LHCN-M2 (cell line): ENCODE measurements at places on chromosomes 5 and 9.

- DNase-seq, result no peak
These were observed 2.4 kb downstream of the SYK start for GRCh38 chr9:90803860-90804593.

DNA sequence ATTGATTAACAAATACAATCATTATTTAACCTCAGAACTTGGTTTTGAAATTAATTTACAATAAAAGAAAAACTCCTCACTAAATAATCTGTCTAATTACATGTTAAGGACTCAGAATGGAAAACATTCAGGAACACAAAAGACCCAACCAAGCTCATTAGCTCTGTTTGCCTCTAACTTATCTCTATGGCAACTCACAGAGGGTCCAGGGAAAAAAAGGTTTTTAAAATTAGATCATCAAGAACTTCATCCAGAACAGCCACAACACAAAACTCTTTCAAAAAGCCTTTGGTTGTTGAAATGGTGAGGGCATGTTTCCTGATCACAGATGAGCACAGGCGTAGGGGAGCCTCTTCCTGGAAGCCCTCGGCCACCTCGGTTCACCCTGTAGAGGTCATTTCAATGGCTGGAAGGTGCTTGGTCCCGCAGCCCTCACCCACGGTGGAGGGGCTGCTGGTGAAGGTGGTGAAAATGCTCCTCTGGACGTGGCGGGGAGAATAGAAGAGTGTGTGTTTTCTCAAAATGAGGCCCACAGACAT lies 17.2 kb upstream of the TCF7 start:
- DNase-seq, result no peak

- no peak for DNase-seq
These were observed 10.5 kb upstream of the TRAF1 start for GRCh38 chr9:120937127-120937526.

DNA sequence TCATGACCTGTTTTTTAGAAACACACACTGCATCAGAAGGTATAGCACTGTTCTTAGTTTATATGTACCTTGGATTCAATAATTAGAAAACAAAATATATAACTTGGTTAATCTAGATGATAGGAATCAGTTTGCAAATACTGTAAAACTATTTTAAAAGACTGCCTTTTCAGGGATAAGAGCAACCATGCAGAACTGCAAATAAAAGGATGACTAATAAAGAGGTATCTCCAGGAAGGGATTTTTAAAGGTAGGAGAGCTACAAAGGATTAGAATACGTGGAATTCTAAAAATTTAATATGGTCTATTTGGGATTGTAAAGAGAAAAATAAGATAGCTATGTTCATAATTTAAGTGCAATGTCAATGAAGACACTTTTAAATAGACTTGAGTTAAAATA lies 9.4 kb downstream of the GABRA1 start:
- DNase-seq, result no peak

DNA sequence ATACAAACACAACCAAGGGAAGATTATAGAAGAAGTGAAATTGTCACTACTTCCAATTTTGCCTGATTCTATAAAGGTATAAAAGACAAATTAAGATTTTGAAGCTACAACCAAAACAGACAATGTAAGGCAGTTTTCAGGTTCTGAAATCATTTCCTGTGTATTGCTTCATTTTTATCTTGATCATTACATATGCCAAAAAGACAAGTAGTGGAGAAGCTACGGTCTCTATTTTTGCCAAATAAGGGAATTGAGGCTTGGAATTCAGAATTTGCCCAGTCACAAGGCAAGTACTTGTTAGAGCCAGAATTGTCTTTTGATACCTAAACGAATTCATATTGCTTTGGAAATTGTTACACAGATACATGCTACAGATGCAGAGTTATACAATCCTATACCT lies 20.6 kb downstream of the EDIL3 start:
- no peak for DNase-seq

DNA sequence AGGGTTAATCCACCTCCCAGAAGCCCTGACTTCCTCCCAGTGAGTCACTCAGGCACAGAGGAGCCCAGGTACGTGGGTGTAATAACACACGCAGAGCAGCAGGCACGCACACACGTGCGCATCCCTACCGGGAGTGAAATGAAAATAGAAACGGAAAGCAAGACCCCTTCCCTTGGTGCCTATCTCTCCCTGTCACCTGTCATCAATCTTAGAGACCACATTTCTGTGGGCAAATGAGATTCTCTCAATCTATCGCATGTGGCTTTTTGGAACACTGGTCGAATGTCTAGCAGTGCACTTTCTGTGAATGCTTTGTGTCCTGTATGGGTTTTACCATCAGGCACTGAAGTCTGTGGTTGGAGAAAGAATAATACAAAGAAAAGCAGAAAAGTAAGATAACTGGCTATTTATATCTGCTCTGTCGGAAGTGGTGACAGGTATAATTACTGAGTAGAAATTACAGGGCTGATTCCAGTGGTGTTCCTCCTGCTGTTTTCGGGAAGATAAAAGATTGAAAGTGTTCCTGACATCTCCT lies 137.7 kb upstream of the GRIA1 start:
- peak; percentile 14 for DNase-seq

DNA sequence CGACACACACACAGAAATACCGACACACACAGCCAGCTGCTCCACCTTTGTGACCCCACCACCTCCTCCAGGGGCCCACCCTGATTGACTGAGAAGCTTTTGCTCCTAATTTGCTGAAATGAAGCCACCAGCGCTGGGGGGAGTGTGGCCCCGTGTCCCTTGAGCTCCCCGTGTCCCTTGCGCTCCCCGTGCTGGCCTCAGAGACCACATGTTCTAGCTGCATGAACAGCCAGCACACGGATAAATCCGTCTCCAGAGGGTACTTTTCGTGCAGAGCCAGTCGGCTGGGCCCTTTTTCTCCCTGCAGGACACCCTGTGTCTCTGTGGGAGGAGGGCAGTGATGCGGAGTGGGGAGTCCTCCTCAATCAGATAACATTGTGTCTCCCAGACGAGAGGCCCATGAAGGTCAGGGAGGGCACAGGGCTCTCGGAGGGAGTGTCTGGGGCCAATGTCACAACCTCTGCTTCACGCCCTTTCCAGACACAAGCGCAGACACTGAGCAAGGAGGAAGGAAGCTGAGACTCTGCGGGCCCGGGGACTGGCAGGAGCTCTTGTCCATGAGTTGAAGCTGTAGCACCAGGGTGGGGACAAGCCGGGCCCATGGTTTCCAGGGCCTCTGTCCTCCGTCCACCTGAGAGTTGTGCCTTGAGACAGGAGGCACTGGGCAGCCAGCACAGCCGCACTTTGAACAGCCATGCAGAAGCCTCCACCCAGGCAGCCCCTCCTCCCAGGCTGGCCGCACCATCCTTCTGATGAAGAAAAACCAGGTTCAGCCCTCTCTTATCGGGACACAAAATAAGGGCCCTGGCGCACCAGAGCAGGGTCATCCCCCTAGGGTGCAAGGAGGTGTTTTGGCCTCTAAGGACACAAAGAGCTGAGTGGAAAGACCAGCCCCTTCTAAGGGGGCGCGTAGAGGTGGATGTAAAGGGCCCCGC lies 36.4 kb upstream of the SLC6A19 start:
- no peak for DNase-seq

DNA sequence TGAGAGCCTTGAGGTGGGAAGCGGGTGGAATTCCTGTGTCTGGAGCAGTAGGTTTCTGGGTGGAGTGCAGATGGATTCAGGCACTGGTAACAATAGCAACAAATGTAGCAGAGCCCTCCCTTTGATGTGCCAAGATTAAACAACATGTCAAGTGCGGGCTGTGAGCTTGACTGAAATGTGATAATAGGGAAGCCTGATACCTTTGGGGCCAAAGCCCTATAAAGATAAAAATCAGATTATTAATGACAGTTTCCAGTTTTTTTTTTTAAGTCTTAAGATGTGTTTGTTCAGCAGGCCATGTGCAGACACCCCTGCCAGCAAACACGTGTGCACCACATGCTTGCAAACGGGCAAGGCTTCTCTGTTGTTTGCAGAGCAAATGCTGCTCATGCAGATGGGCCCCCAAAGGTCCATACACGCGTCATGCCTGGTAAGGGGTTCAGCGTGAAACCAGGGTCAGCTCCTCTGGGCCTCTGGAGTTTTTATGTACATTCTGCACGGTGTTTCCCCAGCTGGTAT lies 193.2 kb downstream of the GADD45G start:
- no peak for DNase-seq

- DNase-seq, result no peak
These were observed 171.1 kb downstream of the KDM4C start for GRCh38 chr9:6928863-6929262.

- no peak for DNase-seq
These were observed 221.5 kb upstream of the MPDZ start for GRCh38 chr9:13501018-13501417.

DNA sequence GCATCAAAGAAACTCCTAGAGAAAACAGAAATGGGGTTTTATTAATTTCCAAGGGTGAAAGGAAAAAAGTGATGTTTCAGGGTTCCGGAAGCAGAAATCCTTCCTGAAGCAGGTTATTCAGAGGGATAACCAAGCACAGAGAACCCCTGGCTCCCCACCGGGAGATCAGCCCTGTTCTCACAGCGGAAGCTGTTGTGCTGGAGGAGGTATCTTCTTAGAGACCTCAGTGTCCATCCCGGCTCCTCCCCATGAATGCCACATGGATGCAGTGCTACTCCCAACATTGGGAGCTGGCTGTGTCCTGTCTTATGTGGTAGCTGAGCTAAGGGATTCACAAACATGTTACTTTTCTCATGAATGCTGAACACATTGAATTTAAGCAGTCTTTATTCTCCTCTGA lies 80.9 kb upstream of the IRX2 start:
- DNase-seq, result no peak

DNA sequence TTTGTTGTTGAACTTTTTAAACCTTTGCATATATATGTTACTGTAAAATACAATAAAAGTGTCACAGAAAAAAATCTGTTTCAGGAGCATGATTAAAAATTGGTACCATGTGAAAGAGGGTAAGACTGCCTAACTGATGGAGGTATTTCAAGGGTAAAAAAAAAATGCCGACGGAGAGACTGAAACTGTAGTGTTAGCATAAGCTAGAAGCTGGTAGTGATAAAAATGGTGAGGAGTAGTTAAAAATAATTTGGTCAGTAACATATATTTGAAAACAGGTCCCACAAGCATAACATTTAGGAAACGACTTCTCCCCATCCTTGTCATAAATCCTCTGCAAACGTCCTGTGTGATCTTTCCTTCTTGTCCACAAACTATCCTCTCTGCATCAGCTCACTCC lies 64.7 kb downstream of the MEF2C start:
- no peak for DNase-seq

DNA sequence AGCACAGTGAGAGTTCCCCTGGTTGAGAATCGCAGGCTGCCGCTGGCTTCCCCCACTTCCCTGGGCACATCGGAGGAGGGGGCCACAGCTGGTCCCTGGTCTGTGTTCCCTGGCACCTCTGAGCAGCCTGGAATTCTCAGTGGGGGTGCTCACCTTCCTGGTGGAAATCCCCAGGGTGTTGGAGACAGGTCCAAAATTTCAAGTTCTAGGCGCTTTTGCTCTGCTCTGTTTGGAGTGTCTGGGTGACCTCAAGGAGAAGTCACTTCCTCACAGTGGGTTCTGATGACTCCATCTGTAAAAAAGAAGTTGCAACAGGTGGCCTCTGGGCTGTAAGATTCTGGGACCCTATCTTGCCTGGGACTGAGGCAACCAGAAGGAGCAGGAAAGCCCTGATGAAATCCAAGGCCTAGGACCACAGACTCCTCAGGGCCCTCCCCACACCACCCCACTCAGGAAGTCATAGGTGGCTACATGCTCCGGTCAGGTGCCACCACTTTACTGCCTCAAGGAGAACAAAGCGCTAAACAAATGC lies at the start of gene TRAF1:
Gene TRAF1, minus strand, starts transcription at position 400 of the 532 bp plus-strand sequence. CDS start 721 bp downstream, outside the sequence.
- DNase-seq, result peak; percentile 37

- DNase-seq, result no peak
These were observed 11.2 kb downstream of the RCL1 start for GRCh38 chr9:4803670-4804530.

DNA sequence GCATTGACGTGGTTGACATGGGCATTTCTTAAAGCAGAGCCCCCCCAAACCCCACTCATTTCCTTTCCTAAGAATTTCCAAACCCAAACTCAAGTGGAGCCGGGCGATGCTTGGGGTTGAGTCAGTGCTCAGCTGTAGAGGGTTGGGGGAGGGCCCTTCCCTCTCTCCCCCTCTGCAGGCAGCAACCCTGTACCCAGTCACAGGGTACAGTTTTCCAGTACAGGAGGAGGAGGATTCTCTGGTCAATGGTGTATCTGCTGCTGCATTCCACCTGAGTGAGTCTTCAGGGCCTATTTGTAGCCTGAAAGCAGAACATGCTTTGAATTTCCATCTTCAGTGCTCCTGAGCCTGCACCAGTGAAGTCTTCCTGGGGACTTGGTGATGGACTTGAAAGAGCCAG lies 55.8 kb downstream of the ENTREP1 start:
- DNase-seq, result peak; percentile 66

DNA sequence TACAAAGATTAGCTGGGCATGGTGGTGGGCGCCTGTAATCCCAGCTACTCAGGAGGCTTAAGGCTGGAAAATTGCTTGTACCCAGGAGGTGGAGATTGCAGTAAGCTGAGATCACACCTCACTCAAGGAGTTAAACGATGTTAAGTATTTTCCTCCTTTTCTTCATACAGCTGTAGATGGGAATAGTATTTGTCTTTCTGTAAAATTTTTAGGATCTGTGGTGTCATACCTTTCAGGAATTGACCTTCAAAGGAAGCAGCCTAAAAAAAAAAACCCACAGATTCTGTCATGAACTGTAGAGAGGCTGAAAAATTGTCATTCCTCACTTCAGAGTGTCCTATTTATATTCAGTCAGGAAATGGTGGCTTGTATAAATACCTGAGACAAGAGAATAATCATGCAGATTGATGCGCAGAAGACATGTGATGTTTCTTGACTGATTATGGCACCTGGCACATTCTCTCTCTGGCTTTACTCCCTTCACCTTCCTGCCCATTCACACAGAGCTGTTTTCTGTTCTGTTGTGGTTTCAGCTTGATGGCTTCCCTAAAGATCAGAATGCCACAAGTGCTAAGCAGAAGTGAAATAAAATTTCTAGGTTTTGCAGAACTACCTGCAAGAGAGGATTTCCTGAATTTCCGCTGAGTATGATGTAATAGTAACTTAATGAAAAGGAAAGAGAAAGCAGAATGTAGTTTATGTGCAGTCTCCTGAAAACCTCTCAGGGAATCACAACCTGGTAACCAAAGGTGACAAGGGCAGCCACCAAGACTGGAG lies 3.8 kb downstream of the IFNA1 start:
- no peak for DNase-seq

DNA sequence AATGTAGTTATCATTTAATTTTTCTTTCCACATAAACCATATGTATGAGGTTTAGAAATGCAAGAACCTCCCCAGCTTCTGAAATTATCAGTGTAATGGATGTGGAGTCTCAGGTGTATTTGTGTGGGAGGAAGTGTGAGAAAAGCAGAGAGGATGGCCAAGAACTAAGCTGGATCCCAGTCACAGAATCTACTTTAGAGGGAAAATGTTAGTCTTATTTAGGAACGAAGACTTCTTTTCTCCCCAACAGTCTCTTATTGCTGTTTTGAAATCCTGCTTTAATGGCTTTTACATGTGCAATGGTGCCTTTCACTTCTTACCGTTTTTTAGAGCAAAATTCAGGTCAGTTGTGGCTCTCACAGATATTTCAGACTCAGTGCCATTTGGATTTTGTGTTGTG lies 3.0 kb downstream of the EQTN start:
- no peak for DNase-seq
